ENCODE measurements at places on chromosomes 5 and 9.

- DNase-seq = no peak
Measured at GRCh38 chr9:109399258-109399767, 78.5 kb upstream of the EPB41L4B start.

DNA sequence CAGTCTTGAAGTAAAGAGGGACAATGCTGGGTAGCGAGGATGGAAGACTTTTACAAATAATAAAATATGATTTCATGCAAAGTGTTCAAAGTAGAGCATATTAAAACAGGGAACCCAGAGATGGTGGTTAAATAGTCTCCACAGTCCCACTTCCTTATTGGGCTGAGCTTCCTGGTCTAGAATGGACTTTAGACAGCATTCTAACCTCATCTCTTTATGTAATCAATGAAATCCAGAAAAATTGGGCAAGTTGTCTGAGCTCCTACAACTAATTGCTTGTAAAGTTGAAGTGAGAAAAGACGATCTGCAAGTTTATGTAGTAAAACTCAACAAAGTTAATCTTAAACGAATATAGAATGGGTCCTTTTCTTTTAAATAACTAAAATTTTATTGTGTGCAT is 328.9 kb downstream of the PJA2 start:
- peak; percentile 52 for DNase-seq

DNA sequence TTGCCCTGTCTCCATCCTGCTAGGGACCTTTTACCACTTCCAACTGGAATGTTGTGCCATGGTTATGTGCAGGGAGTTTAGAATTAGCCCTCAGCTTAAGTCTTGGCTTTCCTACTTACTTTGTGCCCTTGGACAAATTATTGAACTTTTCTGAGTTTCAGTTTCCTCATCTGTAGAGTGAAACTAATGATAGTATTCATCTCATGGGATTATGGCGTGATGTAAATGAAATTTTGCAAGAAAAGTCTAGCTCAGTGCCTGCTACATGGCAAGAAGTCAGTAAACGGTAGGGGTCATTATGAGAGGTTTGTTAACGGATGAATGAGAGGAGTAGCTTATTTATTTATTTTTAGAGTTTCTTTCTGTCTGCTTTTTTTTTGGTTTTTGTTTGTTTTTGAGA is 1.8 kb downstream of the MVB12B start:
- DNase-seq = peak; percentile 52

DNA sequence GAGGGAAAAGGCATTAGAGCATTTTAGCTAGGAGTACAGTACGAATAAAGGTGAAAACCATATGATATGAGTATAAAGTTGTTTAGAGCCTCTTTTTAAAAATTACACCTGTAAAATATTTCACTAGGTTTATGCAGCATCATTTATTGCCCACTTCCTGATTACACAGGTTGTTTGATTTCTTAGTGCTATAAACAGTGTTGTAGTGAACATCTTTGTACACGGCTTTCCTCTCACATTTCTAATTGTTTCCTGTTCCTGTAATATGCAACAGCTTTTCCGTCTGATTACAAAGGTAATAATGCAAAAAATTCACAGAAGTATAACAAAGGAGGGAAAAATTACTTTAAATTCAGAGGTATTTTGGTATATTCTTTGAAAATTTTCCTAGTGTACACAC is 13.0 kb downstream of the STOM start:
- DNase-seq = no peak

- DNase-seq = peak; percentile 97
Measured at GRCh38 chr9:121613009-121613752, 38.3 kb upstream of the DAB2IP start.

GRCh38 chr5:168471785-168472184 is 14.5 kb upstream of the RARS1 start:
- DNase-seq = no peak

DNA sequence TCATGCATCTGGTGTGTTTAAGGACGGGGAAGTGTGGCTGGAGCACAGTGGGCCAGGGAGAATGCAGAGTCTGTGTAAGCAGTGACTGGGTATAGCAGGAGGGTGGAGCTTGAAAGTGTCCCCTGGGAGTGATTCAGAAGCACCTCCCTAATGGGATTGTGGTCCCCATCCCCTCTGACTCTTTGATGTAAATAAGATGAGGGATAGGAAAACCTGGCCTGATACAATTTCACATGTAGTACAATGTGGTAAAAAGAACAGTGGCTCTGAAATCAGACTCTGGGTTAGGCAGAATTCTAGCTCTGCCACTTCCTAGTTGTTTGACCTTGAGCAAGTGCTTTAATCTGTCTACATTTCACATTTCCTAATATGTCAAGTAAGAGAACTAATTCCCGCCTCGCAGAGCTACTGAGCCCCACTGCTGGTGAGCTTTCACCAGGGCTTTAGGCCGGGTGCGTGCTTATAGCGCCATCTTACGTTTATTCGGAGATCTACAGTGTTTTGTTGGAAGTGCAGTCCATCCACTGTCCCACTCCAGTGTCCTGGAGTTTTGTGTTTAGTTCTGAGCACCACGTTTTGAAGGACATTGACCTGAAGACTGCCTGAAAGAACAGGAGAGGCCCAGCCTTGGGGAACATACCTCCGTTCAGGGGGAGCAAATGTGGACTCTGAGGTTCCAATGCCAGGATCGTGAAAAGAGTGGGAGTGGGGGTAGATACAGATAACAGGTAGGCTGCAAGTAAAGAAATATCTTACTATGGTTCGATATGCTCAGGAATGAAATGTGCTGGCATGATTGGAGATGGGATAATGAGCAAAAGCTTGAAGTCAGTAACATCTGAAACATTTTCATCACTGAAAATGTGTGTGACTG is 51.2 kb upstream of the TESK1 start:
- peak; percentile 70 for DNase-seq

DNA sequence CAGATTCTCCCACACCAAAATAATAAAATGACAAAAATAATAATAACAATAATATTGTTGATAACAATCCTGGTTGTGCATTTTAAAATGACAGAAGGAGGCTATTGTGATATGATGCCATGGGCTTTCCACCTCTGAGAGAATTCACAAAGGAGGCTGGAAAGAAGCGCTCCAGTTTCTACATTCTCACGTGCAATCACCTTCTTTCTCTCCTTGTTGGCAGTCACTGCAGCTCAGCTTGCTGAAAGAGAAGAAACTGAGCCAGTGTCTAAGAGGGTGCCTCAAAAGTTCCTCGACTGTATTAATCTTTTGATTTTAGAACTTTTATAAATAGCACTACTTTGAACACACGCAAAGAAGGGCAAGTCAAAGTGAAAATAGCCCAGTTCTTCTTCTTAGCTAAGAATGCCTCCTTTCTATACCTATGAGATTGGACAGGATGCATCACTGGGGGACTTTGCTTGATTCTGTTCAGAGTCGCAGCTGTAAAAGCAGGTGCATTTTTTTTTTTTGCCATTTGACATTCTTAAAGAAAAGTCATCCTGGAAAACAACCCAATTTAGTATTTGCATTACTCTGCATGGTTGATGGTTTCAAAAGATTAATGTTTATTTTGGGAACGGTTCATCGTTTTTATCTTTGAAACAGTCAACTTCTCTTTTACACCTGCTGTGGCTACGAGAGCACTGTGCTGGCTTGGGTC is 12.4 kb upstream of the SUB1 start:
- DNase-seq = no peak

DNA sequence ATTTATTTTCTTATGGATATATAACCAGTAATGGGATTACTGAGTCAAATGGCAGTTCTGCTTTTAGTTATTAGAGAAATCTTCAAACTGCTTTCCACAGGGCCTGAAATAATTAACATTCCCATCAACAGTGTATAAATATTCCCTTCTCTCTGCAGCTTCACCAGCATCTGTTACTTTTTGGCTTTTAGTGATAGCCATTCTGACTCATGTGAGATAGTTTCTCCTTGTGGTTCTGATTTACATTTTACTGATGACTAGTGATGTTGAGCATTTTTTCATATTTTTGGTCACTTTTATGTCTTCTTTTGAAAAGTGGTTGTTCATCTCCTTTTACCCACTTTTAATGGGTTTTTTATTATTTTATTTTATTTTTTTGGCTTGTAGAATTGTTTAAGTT is 1290.3 kb upstream of the CDH9 start:
- no peak for DNase-seq

DNA sequence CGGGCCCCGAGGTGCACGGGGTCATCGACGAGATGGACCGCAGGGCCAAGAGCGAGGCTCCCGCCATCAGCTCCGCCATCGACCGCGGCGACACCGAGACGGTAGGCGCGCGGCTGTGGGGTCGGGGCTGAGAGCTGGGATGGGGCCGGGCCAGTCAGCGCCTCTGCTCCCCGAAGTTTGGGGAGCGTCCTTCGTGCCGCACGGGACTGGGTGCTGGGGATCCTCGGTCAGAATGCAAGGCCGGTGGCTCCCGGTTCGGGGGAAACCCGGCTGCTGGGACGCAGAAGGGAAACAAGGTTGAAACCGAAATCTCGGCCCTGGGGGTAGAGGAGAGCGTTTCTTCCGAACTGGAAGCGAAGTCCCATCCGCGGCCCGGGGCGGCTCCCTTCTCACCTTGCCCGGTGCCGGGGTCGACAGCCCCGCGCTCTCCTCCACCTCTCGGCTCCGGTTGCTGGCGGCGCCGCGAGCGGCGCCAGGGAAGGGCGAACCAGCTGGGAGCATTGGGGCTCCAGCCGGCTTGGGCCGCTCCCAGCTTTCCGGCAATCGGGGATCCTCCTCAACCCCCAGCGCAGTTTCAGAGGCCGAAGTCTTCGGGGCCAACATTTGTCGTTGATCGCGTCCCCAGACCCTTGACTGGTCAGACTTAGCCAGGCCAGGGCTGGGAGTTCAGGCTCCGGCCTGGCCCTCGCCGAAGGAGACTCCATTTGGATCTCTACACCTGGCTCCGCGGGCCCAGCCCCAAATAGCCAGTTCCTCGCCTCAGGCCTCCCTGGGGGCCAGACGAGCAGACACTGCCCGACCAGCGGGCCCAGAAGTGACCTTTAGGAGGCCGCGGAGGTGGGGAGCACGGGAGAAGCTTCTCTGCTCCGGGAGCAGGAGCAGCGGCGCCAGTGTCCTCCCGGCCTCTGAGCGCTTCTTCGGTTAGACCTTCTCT is 1.1 kb downstream of the LHX2 start:
- DNase-seq = no peak

DNA sequence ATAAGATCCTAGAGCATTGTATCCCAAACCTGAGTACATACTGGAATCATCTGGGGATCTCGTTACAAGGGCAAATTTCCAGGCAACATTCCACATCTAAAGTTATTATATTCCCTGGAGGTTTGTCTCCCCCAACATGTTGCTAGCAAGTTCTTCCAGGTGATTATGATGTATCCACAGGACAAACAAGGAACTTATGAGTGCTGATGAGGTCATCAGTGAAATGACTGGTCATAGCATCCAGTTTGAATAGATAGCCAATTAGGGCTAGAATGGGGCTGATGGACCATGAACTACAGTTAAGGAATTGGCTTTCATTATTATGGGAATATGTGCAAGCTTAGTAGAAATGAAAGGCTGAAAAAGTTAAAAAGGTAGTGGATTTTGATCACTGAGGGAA is 115.2 kb downstream of the CWC27 start:
- DNase-seq = no peak

GRCh38 chr5:137696481-137696880 is 39.4 kb downstream of the KLHL3 start:
- peak; percentile 26 for DNase-seq

- no peak for DNase-seq
Measured at GRCh38 chr5:91277840-91278239, 105.3 kb downstream of the ARRDC3 start.

- no peak for DNase-seq
Measured at GRCh38 chr9:115333277-115334070, 215.5 kb upstream of the TNC start.

DNA sequence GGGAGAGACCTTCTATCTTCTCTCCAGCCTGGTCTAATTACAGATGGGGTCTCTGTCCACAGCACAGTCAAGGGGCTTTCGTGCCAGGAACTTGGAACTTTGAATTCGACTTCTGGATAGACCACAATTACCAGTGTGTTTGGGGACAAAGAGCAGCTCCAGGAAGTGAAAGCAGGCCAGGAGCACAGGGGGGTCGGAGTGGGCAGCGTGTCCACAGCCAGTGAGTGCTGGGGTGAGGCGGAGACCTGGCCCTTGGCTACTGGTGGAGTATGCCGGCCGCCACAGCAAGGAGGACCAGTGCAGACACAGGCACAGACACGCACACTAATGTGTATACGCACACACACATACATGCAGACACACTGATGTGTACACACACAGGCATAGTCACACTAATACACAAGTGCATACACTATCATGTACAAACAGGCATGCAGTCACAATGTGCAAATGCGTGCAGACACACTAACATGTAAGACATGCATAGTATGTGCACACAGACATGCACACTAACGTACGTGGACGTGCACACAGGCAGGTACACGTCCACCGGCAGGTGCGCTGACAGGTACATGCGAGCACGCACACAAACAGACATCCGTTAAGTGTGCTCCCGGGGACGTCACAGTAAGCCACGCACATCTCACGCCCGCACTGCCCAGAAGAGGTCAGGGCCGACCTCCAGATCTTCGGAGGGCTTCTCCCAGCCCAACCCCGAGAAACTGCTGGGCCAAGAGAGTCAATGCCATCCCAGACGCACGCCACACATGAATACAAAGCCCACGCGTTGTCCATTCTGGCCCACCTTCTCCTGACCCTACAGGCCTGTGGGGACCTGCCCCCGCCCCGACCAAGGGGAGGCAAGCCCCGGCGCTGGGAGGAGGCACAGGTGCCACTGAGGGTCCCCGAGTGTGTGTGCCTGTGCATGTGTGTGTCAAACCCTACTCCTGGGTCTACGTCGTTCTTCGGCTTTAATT is 46.5 kb downstream of the NKD2 start:
- DNase-seq = peak; percentile 15

DNA sequence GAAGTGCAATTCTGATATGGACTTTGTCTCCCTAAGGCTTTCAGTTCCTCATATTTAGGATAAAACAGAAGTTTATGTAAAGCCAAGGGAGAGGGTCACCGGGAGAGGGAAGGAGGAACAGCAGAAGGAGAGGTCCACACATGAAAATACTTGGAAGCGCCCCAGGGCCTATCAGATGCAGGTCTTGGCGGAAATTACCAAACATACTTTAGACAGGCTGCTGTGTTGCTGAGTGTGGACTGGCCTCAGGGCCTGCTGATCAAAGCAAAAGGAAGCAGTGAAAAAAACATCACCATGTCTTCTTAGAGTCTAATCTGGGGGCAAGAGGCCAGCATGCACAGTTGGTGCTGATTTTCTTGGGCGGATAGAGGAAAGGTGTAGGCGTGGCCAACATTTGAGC is 14.1 kb upstream of the NTRK2 start:
- DNase-seq = peak; percentile 82

DNA sequence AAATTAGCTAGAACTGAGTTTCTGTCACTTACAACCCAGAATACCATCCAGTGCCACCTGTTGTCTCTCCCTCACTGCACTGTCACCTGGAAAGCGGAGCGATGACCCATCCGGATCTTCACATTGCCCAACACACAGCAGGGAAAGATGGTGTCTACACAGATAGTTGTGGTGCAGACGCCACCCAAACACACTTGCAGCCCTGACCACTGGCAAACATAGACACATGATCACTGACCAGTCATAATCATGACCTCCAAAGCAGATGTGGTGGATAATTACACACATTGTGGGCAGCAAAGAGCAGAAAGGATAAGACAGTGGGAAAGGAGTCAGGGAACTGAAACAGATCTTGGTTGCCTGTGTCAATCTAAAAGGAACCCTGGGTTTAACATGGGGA is 64.7 kb downstream of the GABBR2 start:
- peak; percentile 96 for DNase-seq
